SW480 (cell line): ENCODE measurements at places on chromosomes 13 and 19.

DNA sequence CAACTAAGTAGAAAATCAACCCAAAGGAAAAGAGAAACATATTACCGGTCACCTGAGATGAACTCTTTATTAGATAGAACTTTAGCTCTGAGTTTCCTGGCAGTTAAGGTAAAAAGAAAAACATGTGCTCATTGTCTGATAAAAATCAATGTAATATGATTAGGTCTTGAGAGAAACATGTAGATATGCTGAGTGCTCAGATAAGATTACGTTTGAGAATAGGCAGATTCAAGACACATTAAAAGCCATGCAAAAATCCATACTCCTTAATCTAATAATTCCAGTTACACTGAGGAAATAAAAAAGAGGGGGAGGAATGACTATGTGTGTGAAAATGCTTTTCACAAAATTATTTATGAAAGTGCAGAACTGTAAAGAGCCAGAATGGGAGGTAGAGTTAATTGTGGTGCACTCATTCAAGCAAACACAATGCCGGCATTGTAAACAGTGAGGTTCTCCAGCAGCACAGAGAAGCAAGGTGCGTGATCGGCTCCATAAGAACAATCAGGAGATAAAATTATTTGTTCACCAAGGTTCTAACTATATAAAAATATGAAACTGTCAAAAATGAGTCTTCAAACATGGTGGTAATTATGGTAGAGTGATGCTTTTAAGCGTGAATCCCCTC lies 88.8 kb downstream of the MBNL2 start:
- DNase-seq = no peak

GRCh38 chr13:42762251-42762650 lies 19.1 kb upstream of the FAM216B start:
- no peak for DNase-seq

DNA sequence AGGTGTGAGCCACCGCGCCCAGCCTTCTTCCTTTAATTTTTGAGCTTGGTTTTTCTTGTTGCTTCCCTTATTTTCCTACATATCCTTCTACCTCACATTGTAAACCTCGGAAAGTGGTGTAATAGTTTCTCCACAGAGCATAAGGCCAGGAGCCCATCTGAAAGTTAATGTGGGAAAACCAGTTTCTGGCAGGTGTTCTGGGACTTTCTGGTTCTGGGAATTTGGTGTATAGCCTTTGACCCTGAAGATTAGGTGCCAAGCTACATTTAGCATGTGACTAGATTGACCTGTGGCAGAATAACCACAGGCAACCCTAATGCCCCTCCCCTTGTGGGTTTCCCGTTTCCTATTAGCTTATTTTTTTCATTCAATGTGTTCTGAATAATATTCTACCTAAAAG lies 8.7 kb downstream of the POP4 start:
- DNase-seq = no peak

GRCh38 chr19:19426216-19426615 lies 20.7 kb downstream of the GATAD2A start:
- no peak for DNase-seq

GRCh38 chr13:104996022-104996421 lies 1539.4 kb downstream of the EFNB2 start:
- DNase-seq = no peak

GRCh38 chr19:23799321-23799720 lies 40.6 kb upstream of the ZNF681 start:
- no peak for DNase-seq

DNA sequence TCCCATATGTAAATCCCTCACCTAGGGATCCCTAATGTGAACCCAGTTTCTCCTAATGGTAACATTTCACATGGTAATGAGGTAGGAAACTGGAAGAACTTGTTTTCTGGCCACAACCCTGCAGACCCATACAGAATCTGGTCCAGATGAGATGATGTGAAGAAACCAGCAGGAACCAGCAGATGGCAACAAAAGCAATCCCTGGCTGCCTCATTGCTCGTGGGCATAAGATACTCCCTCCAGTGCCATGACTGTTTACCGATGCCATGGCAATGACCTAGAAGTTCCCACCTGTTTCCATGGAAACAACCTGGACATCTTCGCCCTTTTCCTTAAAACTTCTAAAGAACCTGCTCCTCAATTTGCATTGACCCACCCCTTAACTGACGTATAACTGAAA lies 1.4 kb upstream of the CD209 start:
- DNase-seq = peak; percentile 28

DNA sequence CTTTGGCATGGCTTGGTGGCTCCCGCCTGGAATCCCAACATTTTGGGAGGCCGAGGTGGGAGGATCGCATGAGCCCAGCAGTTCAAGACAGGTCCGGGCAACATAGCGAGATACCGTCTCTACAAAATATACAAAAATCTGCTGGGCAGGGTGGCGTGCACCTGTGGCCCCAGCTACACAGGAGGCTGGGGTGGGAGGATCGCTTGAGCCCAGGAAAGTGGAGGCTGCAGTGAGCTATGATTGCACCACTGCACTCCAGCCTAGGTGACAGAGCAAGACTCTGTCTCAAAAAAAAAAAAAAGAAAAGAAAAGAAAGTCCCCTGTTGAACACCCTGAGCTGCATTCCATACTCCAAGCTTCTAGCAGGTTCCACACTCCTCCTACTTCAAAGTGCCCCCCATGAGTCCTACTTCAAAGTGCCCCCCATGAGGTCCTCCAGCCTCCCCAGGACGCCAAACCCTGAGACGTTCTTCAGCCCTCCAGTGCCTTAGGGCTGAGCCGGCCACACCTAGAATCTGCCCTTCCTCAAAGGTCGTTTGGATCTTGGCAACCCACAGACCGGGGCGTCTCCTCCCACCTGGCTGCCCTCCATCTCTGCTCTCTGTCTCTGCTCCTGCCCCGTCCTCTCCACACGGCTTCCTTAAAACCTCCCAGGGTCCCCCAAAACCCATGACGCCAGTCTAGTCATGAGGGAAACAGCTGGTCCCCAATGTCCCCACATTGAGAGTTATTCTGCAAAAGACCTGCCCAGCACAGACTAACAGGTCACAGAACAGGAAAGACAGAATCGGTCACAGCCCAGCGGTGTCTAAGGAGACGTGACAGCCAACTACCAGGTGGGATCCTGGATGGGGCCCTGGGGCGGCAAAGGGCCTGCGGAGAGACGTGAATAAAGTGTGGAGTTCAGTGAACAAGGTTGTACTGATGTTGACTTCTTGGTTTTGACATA lies 4.8 kb downstream of the TJP3 start:
- no peak for DNase-seq

DNA sequence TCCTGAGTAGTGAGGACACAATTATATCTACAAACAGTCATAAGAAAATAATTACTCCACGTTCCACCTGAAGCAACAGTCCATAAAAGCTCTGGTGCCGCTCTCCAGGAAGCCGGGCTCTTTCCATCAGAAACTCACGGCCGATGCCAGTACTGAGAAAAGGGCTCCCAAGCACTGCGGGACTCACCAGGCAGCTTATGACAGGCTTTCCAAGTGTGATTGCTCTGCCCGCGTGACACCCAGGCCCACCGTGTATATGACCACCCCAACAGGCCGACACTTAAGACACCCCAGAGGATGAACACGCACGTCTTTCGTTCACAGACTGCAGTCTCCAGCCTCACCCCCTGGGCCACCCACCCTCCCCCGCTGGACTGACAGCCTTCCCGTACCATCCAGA lies 199.0 kb downstream of the UQCRFS1 start:
- no peak for DNase-seq

- no peak for DNase-seq
Observed at GRCh38 chr13:33263484-33263883, 22.1 kb downstream of the STARD13 start.

DNA sequence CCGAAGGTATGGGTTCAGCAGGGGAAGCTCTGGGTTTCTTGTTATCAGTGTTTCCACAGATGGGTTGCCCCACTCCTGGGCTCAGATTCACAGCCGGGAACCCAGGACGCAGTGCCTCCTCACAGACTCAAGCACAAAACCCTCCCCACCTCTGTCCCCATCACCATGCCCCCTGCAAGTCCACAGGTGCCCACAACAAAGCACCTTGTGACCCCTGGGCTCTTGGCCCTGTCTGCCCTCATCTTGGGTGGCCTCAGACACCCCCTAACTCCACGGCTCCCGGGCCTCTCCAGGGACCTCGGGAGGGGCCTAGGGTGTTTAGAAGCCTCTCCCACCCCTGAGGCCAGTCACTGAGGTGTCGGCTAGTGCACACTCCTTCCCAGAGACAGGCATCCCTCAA lies 231.7 kb downstream of the TUBA3C start:
- no peak for DNase-seq
